ENCODE measurements at places on chromosomes 12 and 14.

DNA sequence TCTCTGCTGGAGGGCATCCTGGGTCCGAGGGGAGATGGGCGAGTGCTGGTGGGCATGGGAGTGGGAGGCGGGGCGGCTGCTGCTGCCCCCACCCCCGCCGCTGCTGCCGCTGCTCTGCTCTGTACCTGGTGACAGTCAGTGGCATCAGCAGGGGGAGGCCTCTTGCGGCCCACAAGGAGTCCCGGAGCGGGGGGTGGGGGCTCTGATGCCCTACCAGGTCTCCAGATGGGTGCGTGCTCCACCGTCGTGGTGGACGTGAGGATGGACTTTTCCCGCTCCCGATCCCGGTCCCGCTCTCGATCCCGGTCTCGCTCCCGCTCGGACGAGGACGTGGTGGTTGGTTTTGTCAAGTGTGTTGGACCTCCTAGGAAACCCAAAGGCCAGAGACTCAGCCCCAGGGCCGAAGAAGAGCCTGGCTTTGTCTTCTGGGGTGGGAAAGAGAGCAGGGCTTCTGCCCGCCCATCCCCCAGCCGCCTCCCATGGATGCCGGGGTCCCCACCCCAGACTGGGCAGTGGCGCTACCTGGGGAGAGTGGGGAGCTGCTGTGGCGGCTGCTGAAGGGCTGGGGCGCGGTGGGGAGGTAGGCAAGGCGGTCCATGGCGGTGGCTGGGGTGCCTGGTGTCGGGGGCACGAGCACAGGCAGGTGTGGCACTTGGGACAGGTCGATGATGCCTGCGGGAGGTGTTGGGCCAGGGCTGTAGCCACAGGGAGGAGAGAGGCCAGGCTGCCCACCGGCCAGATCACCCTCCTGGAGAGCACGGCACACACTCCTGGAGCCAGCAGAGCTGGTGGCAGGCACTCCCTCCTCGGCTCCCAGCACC, 45.4 kb downstream of the RFLNA start:
- no peak for DNase-seq

DNA sequence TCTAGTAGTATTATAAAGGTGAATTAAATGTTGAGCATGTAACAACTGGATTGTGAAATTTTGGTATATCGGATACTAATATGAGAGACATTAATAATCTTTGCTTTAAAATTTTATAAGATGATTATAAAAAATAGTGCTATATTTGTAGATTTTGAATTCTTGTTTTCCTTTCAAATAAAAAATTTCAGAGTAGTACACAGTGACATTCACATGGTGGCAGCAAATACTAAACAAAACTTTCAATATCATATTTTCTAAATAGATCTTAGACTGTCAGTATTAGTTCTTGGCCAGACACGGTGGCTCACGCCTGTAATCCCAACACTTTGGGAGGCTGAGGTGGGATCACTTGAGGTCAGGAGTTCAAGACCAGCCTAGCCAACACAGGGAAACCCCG, 166.0 kb downstream of the NAV3 start:
- no peak for DNase-seq

GRCh38 chr14:32345311-32345791, 16.3 kb downstream of the AKAP6 start:
- no peak for DNase-seq

DNA sequence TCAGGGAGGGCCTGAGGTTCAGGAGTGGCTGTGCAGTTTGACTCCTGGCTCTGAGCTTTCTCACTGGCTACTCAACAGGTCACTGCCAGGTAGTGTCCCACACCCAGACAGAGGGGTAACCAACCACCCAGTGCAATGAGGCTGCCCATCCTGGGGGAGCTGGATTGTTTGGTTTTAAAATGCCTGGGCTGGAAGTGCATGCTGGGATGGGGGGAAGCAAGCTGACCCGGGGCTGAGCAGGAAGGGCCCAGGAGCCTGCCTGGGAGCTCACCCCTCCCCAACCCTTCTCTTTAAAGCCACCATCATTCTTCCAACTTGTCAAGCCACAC, 12.6 kb upstream of the ABHD12B start:
- no peak for DNase-seq

GRCh38 chr12:106030210-106031071, 108.3 kb downstream of the NUAK1 start:
- DNase-seq, result no peak

DNA sequence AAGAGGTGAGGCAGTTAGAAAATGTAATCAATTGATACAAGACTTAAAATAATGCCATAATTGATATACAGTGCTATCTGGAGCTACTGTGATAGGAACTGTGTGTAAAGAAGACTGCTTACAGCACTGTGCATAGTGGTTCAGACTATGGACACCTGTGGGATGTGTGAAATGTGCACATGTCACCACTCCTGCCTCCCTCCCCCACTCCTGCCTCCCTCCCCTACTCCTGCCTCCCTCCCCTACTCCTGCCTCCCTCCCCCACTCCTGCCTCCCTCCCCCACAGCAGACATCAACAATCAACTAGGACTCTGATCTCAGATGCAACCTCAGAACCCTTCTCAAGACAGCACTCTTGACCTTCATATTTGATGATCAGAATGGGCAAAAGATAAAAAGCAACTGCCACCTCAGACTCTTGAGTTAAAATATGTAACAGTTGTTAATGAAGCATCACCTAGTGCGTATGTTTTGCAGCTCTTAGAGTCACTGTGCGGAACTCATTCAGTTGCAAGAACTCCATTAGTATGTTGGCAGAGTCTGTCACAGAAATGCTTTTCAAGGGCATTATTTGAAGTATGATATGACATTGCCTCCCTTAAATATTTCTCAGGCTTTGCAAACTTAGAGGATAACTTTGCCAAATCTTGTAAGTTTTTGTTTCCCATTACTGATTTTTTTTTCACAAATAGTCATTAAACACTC, 255.2 kb upstream of the DDHD1 start:
- DNase-seq, result no peak

- DNase-seq, result no peak
These were observed 148.1 kb upstream of the LRIG3 start for GRCh38 chr12:59068436-59068835.

DNA sequence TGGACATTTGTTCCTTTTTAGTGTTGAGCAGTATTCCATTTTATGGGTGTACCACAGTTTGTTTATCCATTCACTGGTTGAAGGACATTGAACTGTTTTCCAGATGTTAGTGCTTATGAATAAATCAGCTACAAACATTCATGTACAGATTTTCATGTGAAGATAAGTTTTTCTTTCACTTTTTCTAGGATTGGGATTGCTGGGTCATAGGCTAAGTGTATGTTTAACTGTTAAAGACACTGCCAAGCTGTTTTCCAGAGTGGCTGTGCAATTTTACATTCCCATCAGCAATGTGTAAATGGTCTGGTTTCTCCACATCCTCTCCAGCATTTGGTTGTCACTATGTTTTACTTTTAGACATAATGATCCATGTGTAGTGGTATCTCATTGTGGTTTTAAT, 14.0 kb upstream of the NID2 start:
- no peak for DNase-seq

All from right lobe of liver (tissue), 6 donors.